Muscle of leg (tissue), 16 donors: ENCODE measurements at places on chromosomes 11 and 22. TPM values are rescaled to one million over a fixed set of nuclear protein-coding genes. Genes with fewer than 3 reads are reported as not detected.

Gene ROBO4
- 17.8 TPM for total RNA-seq

DNA sequence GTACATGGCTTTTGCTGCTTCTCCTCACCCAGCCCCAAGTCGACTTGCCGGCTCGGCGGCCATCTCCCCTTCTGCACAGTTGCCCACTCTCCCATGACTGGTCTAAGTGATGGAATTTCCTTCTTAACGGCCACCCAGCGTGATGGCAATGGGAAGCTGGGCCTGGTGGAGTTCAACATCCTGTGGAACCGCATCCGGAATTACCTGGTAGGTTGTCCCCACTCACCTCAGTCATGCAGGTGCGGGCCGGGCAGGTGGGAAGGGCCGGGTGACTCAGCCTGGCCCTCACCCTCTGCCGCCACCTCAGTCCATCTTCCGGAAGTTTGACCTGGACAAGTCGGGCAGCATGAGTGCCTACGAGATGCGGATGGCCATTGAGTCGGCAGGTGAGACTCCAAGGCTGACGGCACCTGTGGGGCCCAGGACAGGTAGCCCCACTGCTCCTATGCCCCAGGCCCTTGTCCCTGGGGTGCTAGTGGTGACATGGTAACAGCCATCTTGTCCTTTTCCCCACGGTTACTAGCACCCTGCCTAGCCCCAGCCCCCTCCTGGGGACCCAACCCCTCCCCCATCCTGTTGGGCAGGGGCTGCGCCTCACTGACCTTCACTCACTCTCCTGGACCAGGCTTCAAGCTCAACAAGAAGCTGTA is 28.1 kb downstream of the CAPN1 start:
- H3K27me3 ChIP-seq, result no peaks in the 10 kb centered on the region
- no peak for DNase-seq

GRCh38 chr11:69259096-69259495 is 34.9 kb upstream of the MYEOV start:
- H3K36me3 ChIP-seq, result no peaks in the 10 kb centered on the region
- H3K27me3 ChIP-seq, result peaks cover 3% of the 10 kb centered on the region
- no peak for DNase-seq
- no peak overlapping the region for H3K27ac ChIP-seq
- peaks cover 3% of the 10 kb centered on the region for H3K4me1 ChIP-seq

- H3K36me3 ChIP-seq, result no peaks in the 10 kb centered on the region
- peaks cover 42% of the 10 kb centered on the region for H3K27me3 ChIP-seq
- no peak for DNase-seq
- no peak overlapping the region for H3K27ac ChIP-seq
These were observed 21.8 kb upstream of the ATXN10 start for GRCh38 chr22:45649809-45650208.

Gene LRRC4C
- 2.3 TPM for total RNA-seq

Gene MRGPRF
- 10.2 TPM for total RNA-seq

GRCh38 chr11:130603335-130603906 is 155.0 kb downstream of the ADAMTS15 start:
- H3K4me1 ChIP-seq, result peaks cover 38% of the 10 kb centered on the region
- DNase-seq, result no peak
- H3K36me3 ChIP-seq, result no peaks in the 10 kb centered on the region

Gene MAJIN
- not detected for total RNA-seq

Gene KRTAP5-1
- not detected for total RNA-seq

Gene SAA1
- total RNA-seq, result not detected

- no peak overlapping the region for H3K27ac ChIP-seq
- H3K4me1 ChIP-seq, result peaks cover 3% of the 10 kb centered on the region
- no peak overlapping the region for H3K4me3 ChIP-seq
- DNase-seq, result no peak
- peaks cover 98% of the 10 kb centered on the region for H3K36me3 ChIP-seq
- H3K27me3 ChIP-seq, result no peaks in the 10 kb centered on the region
These were observed 18.8 kb downstream of the CSNK1E start for GRCh38 chr22:38298312-38299005.

- peaks cover 15% of the 10 kb centered on the region for H3K4me1 ChIP-seq
- H3K36me3 ChIP-seq, result no peaks in the 10 kb centered on the region
- H3K27ac ChIP-seq, result no peak overlapping the region
- H3K27me3 ChIP-seq, result no peaks in the 10 kb centered on the region
- DNase-seq, result no peak
These were observed 33.1 kb downstream of the LARGE1 start for GRCh38 chr22:33887173-33887572.
